ENCODE measurements at places on chromosomes 1 and 21. TPM values are rescaled to one million over a fixed set of nuclear protein-coding genes. Genes with fewer than 3 reads are reported as not detected.

Gene C4BPA
- total RNA-seq, result 32.1 TPM

DNA sequence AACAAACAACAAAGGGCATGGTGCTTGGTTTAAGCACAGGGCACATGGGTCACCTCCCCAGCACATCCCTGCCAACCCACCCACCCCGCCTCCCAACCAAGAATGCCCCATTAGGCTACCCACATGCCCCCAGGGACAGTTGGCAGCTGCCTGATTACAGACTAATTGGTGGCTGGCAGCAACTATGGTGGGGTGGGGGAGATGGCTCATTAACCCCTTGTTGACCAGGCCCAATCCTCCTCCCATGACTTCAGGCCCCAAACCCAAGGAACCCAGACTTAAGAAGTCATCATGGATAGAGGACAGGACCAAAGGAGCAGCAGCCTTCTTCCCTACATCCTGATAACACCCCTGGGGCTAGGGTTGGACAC lies 1.3 kb downstream of the RIMS3 start:
- no peak overlapping the region for H3K27ac ChIP-seq
- no peak for DNase-seq
- H3K27me3 ChIP-seq, result no peaks in the 10 kb centered on the region
- H3K36me3 ChIP-seq, result no peaks in the 10 kb centered on the region

DNA sequence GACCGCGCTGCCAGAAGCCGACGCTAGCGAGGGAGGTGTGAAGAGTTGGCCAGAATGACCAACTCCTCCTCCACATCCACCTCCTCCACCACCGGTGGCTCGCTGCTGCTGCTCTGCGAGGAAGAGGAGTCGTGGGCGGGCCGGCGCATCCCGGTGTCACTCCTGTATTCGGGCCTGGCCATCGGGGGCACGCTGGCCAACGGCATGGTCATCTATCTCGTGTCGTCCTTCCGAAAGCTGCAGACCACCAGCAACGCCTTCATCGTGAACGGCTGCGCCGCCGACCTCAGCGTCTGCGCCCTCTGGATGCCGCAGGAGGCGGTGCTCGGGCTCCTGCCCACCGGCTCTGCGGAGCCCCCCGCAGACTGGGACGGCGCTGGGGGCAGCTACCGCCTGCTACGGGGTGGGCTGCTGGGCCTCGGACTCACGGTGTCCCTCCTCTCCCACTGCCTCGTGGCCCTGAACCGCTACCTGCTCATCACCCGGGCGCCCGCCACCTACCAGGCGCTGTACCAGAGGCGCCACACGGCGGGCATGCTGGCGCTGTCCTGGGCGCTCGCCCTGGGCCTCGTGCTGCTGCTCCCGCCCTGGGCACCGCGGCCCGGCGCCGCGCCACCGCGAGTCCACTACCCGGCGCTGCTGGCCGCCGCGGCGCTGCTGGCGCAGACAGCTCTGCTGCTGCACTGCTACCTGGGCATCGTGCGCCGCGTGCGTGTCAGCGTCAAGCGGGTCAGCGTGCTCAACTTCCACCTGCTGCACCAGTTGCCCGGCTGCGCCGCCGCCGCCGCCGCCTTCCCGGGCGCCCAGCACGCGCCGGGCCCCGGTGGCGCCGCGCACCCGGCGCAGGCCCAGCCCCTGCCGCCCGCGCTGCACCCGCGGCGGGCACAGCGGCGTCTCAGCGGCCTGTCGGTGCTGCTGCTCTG lies 1.2 kb downstream of the GPR88 start:
- peaks cover 13% of the 10 kb centered on the region for H3K27me3 ChIP-seq
- DNase-seq, result no peak
- H3K36me3 ChIP-seq, result no peaks in the 10 kb centered on the region
- H3K4me3 ChIP-seq, result peak overlapping the region; percentile 57

GRCh38 chr21:28252928-28253327 lies 739.7 kb downstream of the LTN1 start:
- no peak for DNase-seq
- H3K4me3 ChIP-seq, result no peak overlapping the region
- H3K4me1 ChIP-seq, result peaks cover 28% of the 10 kb centered on the region
- no peaks in the 10 kb centered on the region for H3K27me3 ChIP-seq

Gene ETV3L
- not detected for total RNA-seq

DNA sequence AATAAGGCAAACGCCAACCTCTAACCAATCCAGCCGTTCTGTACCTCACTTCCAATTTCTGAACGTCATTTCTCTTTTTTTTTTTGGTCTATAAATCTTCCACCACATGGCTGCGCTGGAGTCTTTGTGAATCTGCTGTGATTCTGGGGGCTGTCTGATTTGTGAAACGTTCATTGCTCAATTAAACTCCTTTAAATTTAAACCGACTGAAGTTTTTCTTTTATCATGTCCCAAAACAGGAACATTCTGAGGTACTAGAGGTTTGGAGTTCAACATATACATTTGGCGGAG lies 65.5 kb upstream of the BACH1 start:
- H3K27ac ChIP-seq, result no peak overlapping the region
- no peaks in the 10 kb centered on the region for H3K4me1 ChIP-seq
- no peaks in the 10 kb centered on the region for H3K27me3 ChIP-seq

Gene C1orf94
- not detected for total RNA-seq

DNA sequence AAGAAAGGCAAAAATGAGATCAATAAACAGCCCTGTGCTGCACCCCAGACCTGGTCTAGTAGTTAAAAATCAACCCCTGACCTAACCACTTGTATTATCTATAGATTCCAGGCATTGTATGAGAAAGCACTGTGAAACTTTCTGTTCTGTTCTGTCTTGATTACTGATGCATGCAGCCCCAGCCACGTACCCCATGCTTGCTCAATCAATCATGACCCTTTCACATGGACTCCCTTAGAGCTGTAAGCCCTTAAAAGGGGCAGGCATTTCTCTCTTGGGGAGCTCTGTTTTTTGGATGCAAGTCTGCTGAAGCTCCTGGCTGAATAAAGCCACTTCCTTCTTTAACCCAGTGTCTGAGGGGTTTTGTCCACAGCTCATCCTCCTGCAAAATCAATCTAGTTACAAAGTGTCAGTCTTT lies 24.2 kb upstream of the CD34 start:
- no peaks in the 10 kb centered on the region for H3K27me3 ChIP-seq
- no peak overlapping the region for H3K4me3 ChIP-seq
- no peak overlapping the region for H3K27ac ChIP-seq
- no peak for DNase-seq
- no peaks in the 10 kb centered on the region for H3K4me1 ChIP-seq
- H3K36me3 ChIP-seq, result no peaks in the 10 kb centered on the region

Gene CYP4A22
- not detected for total RNA-seq

- no peaks in the 10 kb centered on the region for H3K27me3 ChIP-seq
- no peak overlapping the region for H3K4me3 ChIP-seq
- H3K27ac ChIP-seq, result no peak overlapping the region
- H3K4me1 ChIP-seq, result no peaks in the 10 kb centered on the region
- H3K36me3 ChIP-seq, result peaks cover 37% of the 10 kb centered on the region
- no peak for DNase-seq
Observed at GRCh38 chr1:10074059-10074851, 41.5 kb downstream of the UBE4B start.

Gene CSMD2
- not detected for total RNA-seq

GRCh38 chr1:87918398-87918797 lies 589.7 kb downstream of the LMO4 start:
- no peak overlapping the region for H3K4me3 ChIP-seq
- no peaks in the 10 kb centered on the region for H3K4me1 ChIP-seq

- peaks cover 15% of the 10 kb centered on the region for H3K27me3 ChIP-seq
- H3K36me3 ChIP-seq, result no peaks in the 10 kb centered on the region
- H3K4me1 ChIP-seq, result peaks cover 5% of the 10 kb centered on the region
- H3K4me3 ChIP-seq, result no peak overlapping the region
- no peak for DNase-seq
Observed at GRCh38 chr1:2535455-2535854, 5.4 kb upstream of the HES5 start.

GRCh38 chr1:221289103-221289502 lies 409.9 kb downstream of the HLX start:
- H3K4me3 ChIP-seq, result no peak overlapping the region
- no peak for DNase-seq
- H3K4me1 ChIP-seq, result no peaks in the 10 kb centered on the region
